ENCODE measurements at places on chromosomes 7 and 10. TPM values are rescaled to one million over a fixed set of nuclear protein-coding genes. Genes with fewer than 3 reads are reported as not detected.

HTR5A gene
- 6.0 TPM for polyA plus RNA-seq

ITIH2 gene
- 23.4 TPM for polyA plus RNA-seq

HOXA3 gene
- polyA plus RNA-seq = 29.2 TPM

NAPEPLD gene
- 26.1 TPM for polyA plus RNA-seq

SNX10 gene
- polyA plus RNA-seq = 44.0 TPM

FAM237B gene
- polyA plus RNA-seq = 0.18 TPM

CNPY1 gene
- polyA plus RNA-seq = not detected

JAZF1 gene
- polyA plus RNA-seq = 53.6 TPM

TAS2R41 gene
- polyA plus RNA-seq = not detected

COMTD1 gene
- 32.4 TPM for polyA plus RNA-seq

DNA sequence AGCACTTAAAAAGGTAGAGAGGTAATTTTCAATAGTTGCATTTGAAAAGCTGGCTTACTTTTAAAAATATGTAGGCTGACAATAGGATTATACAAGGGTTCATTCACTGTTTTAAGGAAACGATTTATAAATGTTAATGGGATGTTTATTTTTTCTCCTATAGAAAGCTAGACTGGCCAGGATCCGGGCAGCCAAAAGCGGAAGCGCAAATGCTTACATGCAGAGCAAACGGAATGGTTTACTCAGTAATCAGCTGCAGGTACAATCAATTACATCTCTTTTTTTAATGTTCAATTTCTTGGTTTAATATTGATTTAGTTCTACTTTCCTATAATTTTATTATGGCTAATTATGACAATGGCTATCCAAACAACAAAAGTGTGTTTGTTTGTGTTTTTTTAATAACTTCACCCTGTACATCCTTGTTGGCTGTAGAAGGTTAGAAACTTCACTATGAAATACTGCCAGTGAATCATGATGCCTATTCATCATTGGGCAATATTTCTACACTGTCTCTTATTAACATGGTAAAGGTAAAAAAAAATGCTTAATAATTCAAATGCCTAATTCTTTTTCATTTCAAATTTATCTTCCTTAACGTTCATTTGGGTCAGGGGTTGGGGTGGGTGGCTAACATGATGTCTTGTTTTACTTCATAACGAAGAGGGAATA is 116.4 kb downstream of the TSPAN12 start:
- DNase-seq = peak; percentile 21

- no peak for DNase-seq
These were observed 154.6 kb upstream of the NRBF2 start for GRCh38 chr10:62978482-62978881.

- DNase-seq = no peak
These were observed 183.3 kb downstream of the STK31 start for GRCh38 chr7:23893176-23893941.

DNA sequence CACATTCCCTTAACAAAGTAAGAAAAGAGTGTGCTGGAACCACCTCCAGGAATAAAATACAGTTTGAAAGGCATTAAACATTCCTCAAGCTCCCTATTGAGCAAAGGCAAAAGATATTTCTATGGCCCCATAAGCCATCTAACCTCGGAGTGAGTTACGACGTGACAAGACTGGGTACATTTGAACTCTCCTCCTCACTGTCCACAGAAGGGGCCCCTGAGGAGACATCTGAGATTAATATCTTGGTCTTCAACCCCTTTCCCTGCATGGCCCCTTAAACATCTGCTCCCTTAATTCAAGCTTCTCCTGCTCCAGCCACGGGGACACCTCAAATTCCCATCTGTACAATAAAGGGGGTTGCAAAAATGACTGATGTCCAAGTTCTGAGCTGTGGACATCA is 526 bp downstream of the GIMAP1 start:
- no peak for DNase-seq

DNA sequence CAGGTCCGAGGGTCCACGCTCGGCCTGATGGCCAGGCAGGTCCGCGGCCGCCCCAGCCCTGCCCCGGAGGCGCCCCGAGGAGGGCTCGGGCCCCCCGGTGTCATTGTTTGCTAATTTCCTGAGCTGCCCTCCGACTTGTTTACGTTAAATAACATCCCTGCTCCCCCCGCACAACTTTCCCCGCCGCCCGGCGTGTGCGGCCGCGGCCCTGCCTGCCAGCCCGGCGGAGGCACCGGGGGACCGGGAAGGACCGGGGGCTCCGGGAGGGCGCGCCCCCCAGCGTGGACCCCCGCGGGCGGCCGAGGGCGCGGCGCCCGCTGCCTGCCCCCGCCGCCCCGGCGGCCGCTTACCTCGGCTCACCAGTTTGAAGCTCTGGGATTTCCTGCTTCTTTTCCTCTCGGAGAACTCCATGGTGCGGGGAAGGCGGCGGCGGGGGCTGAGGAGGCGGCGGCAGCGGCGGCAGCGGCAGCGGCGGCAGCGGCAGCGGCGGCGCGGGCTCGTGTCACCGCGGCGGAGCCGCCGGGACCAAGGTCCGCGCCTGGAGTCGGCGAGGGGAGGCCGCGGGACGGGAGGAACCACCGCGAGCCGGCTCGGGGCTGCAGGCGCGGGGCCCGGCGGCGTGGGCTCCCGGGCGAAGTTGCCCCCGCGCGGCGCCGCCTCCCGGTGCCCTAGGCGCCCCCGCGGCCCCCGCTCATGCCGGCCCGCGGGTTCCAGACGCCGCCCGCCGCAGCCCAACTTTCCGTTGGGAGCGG is 515 bp downstream of the BEND7 start:
- peak; percentile 47 for DNase-seq

- DNase-seq = no peak
These were observed 85.5 kb downstream of the ADCY1 start for GRCh38 chr7:45659496-45660139.

DNA sequence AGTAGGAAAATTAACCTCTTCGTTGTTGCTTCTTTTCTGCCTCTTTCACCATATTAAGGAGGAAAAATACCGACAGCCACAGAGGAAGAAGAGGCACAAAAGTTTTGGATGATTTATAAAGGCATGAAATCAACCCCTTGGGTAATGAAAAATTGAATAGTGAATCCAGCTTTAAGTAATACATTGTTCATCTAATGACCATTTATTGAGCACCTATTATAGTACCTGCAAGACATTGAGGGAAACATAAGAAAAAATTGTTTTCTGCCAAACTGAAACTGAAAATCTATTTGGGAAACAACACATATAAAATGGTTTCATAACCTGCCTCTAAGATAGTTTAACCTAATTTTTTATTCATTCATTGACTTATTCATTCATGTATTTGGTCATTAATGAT is 8.2 kb downstream of the ECHDC3 start:
- no peak for DNase-seq

- peak; percentile 37 for DNase-seq
These were observed 904 bp upstream of the DPYSL4 start for GRCh38 chr10:132185601-132186487.

DNA sequence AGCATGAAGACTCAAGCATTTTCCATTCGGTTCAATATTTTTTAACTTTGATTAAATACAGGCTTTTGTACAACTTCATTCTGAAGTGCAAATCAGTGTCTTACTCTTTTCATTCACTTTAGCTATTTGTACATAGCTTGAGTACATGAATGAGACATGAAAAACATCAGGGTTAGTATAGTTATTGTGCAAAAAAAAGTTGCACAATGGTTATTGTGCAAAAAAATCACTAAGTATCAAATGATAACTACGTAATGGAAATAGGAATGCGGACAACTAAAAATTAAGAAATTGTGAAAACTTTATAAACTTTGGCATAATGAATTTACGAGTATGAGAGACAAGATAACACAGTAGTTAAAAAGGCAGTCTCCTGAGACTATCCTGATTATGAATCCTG is 442.9 kb downstream of the ARL4A start:
- DNase-seq = no peak

GRCh38 chr10:43814663-43815062 is 166.0 kb upstream of the ZNF32 start:
- DNase-seq = no peak

DNA sequence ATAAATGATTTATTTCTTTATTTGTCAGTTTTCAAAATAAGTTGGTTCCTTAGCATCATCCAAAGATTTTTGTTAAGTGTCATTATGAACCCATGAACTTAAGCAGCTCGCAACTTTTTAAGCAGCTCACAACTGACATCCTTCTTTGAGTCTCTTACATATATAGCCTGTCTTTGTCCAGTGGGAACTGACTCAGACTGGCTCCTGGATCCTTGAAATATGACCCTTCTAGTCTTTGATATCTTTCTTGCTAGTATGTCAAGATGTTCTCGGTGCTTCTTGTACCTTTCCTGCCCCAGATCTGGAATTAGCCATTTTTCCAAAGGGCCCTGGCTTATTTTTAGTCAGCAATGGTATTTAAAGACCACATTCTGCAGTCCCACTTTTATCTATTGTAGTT is 53.9 kb upstream of the ARID5B start:
- no peak for DNase-seq

GRCh38 chr10:97724341-97724941 is 10.9 kb downstream of the MARVELD1 start:
- no peak for DNase-seq

- DNase-seq = no peak
These were observed 811 bp downstream of the GPC2 start for GRCh38 chr7:100176096-100177044.

- no peak for DNase-seq
These were observed 69.0 kb downstream of the SEPTIN7 start for GRCh38 chr7:35869810-35870209.

- DNase-seq = no peak
These were observed 46.1 kb upstream of the EXOC6 start for GRCh38 chr10:92801978-92802872.

GRCh38 chr7:87151002-87151728 is 1.1 kb upstream of the DMTF1 start:
- no peak for DNase-seq

GRCh38 chr10:33506838-33507661 is 172.6 kb upstream of the NRP1 start:
- DNase-seq = no peak

- peak; percentile 51 for DNase-seq
These were observed 1288.5 kb upstream of the AUTS2 start for GRCh38 chr7:68309806-68310205.

GRCh38 chr10:113523071-113523470 is 29.8 kb upstream of the HABP2 start:
- DNase-seq = no peak

- DNase-seq = no peak
These were observed 7.8 kb downstream of the PTF1A start for GRCh38 chr10:23199768-23200511.

GRCh38 chr10:7405637-7406036 is 5.2 kb downstream of the SFMBT2 start:
- DNase-seq = no peak

DNA sequence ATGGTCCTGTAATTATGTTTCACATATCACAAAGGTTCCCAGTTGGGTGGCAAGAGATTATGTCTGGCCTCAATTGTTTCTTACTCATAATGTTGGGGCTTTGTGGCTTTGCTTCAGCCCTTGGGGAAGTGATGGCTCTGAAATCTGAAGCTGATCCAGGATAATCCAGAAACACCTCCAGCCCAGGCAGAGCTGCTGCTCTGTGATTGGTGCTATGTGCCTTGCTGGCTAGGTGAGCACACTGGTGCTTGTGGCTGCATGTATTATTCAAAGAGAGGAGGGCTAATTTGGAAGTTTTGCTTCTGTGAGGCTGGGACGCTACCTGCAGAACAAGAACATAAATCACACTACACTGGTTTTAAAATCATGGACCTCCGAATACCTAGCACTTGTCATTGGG is 346.6 kb upstream of the MGMT start:
- DNase-seq = no peak

DNA sequence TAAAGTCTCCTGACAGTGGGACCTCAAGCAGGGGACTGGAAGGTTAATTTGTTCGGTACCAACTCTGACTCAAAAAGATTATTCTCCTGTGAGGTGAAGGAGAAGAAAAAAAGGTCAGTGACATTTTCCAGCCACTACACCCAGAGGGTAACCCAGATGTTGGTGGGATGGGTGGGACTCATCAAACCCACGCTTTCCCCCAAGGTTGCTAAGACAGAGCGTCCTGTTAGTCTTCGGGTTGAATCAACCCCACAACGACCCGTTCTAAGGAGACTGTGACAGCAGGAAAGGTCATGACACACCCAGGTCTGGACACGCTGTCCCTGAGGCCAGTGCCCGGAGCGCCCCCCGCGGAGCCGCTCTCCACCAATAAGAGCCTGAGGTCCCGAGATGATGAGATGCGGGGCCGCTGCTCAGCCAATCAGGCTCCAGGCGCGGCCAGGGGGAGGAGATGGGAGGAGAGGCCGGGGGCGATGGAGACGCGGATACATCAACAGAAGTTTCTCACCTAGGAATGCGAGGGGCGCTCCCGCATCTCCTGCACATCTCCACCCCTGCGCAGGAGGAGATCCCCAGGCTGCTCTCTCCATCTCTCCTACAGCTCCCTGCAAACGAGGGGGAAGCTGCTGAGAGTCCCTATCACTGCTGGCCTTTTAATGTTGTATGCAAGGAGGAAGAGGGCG is at the start of gene WNT16:
Gene WNT16 (plus strand): TSS at position 493 of the 683 bp plus-strand sequence. CDS start 293 bp downstream, outside the sequence.
- DNase-seq = no peak

- no peak for DNase-seq
These were observed 25.0 kb downstream of the ZPBP start for GRCh38 chr7:50068026-50068425.

- DNase-seq = peak; percentile 96
These were observed 25.1 kb downstream of the PARD3 start for GRCh38 chr10:34789966-34790506.

DNA sequence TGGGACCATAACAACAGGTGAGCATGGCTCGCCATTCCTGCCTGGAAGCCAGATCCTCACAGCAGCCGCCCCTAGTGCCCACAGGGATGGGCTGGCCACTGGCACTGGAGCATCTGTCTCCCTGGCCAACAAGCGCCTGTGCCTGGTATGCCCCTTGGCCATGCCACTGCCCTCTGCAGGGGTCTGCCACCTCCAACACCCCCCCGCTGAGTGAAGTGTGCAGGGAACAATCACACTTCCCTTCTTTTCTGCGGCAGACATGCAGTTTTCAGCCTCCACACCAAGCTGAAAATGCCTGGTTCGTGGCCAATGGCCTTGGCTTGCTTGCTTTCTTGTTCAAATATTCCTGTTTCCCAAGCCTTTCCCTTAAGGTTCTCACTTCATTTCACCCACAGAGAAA is 50.7 kb downstream of the HSPA12A start:
- DNase-seq = no peak

DNA sequence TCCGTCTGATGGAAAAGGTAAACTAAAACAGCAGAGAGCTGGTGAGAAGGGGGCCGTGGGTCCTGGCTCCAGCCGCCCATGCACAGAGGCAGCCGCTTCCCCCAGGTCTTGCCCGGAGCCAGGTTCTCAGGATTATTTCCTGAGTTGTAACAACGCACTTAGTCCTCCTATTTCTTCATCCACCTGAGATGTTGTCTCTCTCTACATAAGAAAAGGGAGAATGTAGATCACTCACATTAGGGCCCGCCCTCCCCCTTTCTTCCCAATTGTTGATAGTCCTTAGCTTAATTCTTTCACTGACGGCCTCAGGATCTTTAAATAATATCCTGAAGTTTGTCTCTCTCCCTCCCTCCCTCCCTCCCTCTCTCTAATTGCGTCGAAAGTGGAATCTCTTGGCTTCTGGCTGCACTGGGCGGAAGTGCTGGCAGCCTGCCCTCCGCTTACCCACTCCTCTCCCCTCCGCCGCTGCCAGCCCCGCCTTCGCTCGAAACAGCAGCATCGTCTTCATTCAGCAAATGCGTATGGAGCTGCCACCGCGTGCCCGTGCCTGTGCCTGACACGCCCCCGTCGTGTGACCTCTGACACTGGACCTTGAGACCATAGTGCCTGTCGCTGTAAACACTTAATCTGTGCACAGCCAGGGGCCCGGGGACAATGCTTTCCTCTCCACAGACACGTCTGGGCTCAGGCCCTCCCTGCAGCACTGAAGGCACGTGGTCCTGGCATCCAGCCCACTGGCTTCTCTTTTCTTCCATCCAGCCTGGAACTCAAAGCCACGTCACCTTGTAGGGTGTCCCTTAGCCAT is 174.5 kb upstream of the PPP2R2D start:
- peak; percentile 57 for DNase-seq

- no peak for DNase-seq
These were observed 230.0 kb upstream of the HABP2 start for GRCh38 chr10:113322843-113323242.

Measured in spinal cord (tissue), 10 donors.